ENCODE measurements at places on chromosomes 11 and 22.

- DNase-seq, result peak; percentile 39
Measured at GRCh38 chr22:24432059-24432853, 4.9 kb downstream of the ADORA2A start.

GRCh38 chr11:58921778-58922390 lies 17.4 kb upstream of the GLYATL1 start:
- no peak for DNase-seq

DNA sequence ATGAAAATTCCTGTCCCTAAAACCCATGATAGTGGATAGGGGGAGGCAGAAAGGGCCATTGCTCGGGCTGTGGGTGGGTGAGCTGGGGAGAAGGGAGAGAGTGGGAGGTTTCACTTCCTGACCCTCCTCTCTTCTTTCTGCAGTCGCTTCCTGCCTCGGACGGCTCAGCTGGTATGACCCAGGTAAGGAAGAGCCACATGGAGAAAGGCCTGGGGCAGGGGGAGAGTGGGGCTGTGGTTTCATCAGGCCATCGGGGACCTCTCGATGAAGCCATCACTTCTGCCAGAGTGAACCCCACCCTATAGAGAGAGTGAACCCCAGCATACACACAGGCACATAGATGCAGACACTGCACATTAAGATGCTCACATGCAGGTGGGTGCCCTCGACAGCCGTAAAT lies 12.6 kb downstream of the CD5 start:
- no peak for DNase-seq

GRCh38 chr11:78647266-78647915 lies 72.7 kb upstream of the NARS2 start:
- DNase-seq, result no peak

DNA sequence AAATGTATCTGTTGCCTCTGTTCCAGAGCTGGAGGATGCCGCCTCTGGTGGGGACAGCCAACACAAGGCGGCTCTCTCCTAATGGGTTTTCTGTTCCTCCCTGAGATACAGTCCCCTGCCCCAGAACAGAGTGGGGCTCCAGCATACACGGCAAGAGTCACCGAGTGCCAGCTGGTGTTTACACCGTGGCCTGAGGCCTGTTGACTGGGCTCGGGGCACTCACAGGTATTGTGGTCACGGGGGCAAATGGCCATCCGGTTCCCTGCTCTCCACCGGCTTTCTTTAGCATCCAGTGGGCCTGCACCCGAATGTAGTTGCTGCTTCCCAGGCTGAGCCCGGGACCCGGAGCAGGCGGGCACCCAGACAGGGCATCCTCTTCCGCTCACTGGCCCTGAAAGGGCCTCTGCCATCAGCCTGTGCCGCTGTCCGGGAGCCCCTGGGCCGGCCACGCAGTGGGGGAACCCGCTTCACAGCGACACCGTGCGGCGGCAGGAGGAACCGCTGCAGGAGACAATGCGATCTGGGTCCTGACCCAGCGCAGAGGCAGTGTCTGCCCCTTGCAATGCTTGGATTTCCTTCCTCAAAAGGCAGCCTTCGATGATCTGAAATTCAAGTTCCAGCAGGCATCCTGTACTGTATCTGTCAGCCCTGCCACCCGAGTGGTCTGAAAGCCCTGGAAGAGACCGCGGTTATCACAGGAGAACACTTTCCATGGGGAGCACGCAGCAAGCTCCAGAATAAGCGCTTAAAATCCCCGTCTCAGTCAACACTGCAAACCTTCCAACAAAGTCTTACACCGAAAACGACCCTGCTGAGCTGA lies 859 bp upstream of the KRTAP5-5 start:
- DNase-seq, result peak; percentile 45

DNA sequence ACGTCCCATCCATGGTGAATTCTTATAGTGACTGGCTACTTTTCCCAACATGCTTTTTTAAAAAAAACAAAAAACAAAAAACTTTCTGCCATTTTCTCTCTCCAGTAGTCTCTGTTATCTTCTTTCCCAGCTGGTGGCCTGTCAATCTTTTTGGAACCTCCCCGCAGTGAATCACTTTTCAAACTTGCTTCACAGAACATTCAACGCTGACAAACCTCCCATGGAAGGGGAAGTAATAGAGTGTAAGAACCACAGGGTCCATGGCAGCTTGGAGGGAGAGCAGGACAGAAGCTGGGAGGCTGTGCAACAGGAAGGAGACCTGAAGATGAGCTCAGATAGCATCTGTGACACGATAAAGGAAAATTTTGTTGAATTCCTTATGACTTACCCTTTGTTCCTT lies 9.8 kb upstream of the CECR2 start:
- DNase-seq, result no peak

- DNase-seq, result no peak
Measured at GRCh38 chr11:18849406-18849805, 57.8 kb upstream of the PTPN5 start.

DNA sequence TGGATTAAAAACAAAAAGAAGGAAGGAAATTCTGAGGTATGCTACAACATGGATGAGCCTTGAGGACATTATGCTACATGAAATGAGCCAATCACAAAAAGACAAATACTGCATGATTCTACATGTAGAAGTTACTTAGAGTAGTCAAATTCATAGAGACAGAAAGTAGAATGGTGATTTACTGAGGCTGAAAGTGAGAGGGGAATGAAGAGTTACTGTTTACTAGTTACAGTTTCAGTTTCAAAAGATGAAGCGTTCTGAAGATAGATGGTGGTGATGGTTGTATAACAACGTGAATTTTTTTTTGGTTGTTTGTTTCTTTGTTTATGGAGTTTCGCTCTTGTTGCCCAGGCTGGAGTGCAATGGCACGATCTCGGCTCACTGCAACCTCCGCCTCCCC lies 9.5 kb downstream of the OR5P2 start:
- DNase-seq, result no peak

DNA sequence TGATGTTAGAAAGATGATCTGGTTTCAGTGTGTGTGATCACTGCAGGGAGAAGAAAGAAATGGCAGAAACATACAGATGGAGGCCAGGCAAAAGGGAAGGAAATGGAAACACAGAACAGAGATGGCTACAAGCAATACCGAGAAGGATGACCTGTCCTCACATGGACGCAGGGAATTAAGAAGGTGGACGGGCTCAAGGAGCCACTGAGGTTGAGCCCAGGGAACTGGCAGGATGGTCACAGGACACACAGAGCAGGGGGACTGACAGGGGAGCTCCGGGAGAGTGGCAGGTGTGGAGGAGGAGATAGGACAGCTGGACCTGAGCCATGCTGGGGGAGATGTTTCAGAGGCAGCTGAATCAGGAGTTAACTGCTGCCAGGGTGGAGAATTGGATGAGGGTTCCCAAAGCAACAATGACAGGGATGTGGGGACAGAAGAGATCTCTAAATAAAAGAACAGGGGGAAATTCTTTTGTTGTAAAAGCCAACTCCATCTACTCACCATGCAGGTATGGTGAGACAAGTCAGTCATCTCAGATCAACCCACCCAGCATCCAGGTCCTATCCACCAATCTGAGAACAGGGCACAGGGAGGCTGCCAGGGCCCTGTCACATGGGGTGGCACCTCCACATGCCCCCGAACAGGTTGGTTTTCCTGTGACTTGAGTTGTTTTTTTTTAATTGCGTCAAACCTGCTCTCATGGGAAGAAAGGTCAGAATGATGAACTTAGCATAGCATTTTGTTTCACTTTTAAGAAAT lies 26.3 kb downstream of the KLHL22 start:
- no peak for DNase-seq

DNA sequence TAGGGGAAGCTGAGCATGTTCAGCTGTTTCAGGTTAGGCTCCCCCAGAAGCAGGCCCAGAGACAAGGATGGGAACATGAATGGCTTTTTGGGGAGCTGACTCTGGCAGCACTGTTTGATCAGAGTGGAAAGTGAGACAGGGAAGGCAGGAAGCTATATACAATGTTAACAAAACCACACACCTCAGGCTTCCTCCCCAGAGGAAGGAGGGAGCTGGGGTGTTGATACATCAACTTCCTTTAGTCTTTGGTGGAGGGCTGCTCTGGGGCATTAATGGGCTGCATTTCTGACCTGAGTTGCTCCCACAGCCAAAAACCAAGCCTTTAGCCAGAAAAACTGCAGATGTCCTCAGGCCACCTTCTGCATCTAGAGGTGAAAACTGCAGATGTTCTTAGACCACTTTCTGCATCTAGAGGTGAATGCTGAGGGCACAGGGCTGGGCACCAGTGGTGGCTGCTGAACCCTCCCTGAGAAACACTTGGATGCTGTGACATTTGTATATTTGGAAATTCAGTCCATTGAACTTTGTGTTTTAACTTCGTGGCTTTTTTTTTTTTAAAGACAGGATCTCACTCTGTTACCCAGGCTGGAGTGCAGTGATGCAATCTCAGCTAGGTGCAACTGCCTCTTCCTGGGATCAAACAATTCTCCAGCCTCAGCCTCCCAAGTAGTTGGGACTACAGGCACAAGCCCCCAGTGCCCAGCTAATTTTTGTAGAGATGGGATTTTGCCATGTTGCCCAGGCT lies 49.9 kb downstream of the KIAA1671 start:
- peak; percentile 71 for DNase-seq

DNA sequence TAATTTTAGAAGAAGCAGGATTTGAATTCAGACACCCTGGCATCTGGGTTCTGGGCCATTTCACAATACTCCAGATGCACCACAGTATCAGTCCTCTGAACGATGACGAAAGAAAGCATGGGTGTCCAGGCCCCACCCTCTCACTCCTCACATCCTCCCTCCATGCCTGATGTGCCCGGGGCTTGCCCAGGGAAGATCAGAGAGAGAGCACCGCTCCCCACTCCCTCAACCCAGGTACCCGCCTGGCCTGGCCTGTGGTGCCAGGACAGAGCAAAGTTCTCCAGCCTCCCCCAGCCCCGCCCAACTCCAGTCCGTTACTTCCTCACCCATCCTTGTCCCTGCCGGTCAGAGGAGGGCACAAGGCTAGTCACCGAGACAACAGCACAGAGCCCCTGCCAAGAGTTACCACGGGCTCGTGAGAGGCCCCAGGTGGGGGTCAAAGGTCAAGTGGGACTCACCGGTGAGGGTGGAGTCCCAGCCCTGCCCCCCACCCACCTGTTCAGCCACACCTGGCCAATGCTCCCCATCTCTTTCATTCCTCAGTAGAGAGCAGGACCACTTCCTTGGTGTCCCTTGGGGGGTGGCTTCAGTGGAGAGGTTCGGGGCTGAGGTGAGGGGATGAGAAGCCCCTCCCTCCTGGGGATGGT lies 8.1 kb downstream of the BCL9L start:
- peak; percentile 46 for DNase-seq

DNA sequence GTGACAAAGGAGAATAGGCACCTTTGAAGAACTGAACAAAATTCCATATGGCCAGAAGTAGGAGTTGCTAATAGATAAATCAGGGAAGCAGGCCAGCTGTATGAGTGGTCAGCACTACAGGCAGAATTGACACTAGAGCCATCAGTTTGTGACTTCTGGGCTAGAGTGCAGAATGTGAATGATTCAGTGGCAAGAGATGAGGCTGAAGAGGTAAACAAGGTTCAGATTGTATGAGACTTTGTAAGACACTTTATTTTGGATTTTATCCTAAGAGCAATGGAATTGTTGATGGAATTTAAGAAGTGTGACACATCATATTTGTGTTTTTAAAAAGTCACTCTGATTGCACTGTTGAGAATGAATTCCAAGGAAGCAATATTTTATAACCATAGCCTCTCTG lies 12.9 kb downstream of the BIRC3 start:
- no peak for DNase-seq

DNA sequence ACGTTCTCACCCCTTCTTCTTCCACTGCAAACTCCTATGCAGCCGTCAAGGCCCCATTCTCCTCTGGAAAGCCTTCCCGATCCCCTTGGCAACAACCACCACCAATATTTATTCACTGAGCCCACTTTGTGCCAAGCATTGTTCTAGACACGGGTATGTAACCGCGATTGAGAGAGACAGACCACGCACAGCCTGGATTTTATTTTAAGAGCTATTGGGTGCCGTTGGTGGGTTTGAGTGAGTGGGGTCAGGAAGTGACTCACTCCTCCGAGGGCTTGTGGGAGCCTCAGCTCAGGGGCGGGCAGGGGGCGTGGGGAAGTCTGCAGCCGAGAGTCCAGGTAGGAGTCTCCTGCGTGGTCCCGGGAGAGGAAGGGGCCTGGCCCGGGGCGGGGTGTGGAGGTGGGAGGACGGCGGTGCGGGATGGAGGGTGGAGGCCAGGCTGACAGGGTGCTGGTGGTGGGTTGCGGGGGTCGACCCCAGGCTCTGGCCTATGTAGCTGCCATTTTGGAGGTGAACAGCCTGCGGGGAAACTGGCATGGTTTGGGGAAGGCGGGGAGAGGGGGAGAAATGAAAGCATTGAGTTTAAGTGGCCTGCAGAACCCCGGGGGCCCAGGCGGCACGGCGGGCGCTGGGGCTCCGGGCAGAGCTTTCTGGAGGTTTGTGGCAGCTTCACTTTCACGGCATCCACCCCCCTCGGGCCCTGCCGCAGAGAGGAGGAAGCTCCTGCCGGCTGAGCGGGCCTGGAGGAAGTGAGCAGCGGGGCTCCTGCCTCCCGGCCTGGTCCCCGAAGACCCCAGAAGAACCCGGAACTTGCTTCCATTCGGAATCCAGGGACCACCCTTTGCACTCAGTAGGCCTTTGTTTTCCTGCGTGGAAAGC lies 547 bp downstream of the PARVG start:
- peak; percentile 38 for DNase-seq

DNA sequence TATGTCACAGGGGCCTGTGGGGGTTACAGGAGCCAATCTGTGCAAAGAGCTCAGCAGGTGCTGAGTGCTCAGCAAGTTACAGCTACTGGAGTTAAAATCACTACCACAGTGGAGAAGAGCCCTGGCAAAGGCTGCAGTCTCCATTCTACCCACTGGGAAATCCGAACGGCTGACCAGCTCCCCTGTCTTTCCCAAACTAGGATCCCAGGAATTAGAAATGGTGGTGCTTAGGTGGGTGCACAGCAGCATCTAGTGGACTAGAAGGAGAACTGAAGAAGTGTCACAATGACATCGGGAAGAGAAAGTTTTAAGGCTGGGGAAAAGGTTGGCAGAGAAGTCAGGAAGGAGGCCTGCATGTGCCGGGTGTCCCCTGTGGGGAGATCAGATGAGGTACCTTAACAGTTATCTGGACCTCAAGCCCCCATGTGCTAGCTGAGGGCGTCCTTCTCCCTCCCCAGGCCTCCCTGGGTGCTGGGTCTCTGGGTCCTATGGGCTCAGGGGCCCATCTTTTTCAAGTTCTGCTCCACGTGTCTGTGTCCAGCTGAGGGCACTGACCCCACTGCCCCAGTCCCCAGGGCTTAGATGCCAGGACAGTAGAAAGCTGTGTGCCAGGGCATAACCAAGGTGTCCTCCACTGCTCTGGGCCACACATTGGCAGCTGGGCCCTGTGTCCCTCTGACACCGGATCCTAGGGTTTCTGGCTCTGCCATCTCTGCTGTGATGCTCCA lies 1.9 kb downstream of the PIWIL3 start:
- peak; percentile 56 for DNase-seq

- no peak for DNase-seq
Measured at GRCh38 chr11:19683141-19683805, 29.4 kb upstream of the NAV2 start.

GRCh38 chr11:130448416-130449309 lies at the start of gene ADAMTS15:
Gene ADAMTS15 (plus strand): TSS chr11:130448645. CDS start chr11:130448974, 329 bp downstream.
- peak; percentile 48 for DNase-seq

Measured in lung microvascular endothelial cell (primary cell).